Fibroblast of skin of left biceps (primary cell): ENCODE measurements at places on chromosomes 2 and 18.

GRCh38 chr2:216424274-216424673, 12.0 kb downstream of the SMARCAL1 start:
- DNase-seq: no peak

DNA sequence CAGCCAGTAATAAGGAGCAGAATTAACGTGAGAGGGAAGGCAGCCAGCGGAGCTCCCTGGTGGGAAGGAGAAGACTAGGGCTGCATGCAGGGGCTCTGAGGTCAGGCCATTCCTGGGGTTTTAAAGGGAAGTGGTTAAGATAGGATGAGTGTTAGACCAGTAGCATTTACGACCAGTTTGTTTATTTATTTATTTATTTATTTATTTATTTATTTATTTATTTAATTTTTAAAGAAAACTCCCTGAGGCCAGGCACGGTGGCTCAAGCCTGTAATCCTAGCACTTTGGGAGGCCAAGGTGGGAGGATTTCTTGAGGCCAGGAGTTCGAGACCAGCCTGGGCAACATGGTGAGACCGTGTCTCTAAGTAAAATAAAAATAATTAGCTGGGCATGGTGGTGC, 152.8 kb downstream of the FHOD3 start:
- DNase-seq: no peak

DNA sequence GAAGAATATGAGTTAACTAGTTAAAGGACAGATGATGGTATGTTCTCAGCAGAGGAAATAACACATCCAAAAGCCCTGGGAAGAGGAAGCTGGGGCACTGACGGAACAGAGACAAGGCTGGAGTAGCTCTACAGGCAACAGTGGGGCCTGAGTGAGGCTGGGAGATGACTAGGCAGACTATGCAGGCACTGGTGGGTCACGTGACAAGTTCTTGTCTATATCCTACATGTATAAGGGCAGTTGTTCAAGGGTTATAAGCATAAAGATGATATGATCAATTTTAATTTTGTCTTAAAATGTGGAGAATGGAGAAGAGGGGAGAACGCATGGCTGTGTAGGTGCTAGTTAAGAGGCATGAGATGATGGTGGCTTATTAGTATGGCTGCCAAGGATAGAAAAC, 68.6 kb downstream of the KCNS3 start:
- DNase-seq: no peak

GRCh38 chr2:85766229-85766628, 12.4 kb downstream of the ATOH8 start:
- DNase-seq: no peak

DNA sequence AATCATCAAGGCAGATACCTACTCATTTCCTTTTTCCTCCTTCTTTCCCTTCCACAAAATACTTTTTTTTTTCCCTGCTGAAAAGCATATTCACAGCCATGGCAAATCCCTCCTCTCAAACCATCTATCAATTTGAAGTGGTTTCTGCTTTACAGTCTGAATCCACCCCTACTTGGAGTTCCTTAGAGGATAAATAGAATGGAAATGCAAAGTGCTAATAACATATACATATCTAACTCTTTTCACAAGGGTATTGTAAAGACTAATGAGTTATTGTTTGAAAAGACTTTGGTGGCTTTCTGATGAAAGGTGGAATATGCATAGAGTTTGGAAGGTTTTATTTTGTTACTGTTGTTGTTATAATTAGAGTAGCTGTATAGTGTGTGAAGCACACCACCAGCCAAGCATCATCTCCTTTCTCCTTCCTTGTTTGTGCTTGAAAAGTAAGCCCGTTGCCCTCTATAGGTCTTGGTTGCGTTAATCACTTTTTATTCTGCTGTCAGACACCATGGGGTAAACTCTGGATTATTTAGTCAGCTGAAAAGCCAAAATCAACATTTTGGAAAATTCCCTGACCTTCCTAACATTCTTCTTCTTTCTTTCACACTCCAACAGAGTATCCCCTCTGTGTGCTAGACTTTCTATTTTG, 2126.9 kb upstream of the CELF4 start:
- DNase-seq: no peak
